Hindlimb muscle (tissue), 1 donor: ENCODE measurements at places on chromosomes 2 and 18.

GRCh38 chr2:99858951-99859596 lies 283.3 kb downstream of the AFF3 start:
- no peak for DNase-seq

DNA sequence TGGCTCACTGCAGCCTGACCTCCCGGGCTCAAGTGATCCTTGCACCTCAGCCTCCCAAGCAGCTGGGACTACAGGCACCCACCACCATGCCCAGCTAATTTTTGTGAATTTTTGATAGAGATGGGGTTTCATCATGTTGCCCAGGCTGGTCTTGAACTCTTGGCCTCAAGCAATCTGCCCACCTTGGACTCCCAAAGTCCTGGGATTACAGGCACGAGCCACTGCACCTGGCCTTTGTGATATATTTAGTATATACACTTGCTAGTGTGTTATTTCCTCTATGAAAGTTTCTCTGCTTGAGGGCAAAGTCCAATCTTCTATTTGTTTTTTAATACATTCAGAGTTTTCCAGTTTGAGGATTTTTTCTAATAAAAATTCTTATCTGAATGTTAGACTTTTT lies 119.3 kb downstream of the GALNT3 start:
- no peak for DNase-seq

- DNase-seq: no peak
Measured at GRCh38 chr2:232523402-232523681, 2.6 kb upstream of the CHRND start.

- DNase-seq: no peak
Measured at GRCh38 chr2:40283111-40283909, 168.6 kb downstream of the SLC8A1 start.

DNA sequence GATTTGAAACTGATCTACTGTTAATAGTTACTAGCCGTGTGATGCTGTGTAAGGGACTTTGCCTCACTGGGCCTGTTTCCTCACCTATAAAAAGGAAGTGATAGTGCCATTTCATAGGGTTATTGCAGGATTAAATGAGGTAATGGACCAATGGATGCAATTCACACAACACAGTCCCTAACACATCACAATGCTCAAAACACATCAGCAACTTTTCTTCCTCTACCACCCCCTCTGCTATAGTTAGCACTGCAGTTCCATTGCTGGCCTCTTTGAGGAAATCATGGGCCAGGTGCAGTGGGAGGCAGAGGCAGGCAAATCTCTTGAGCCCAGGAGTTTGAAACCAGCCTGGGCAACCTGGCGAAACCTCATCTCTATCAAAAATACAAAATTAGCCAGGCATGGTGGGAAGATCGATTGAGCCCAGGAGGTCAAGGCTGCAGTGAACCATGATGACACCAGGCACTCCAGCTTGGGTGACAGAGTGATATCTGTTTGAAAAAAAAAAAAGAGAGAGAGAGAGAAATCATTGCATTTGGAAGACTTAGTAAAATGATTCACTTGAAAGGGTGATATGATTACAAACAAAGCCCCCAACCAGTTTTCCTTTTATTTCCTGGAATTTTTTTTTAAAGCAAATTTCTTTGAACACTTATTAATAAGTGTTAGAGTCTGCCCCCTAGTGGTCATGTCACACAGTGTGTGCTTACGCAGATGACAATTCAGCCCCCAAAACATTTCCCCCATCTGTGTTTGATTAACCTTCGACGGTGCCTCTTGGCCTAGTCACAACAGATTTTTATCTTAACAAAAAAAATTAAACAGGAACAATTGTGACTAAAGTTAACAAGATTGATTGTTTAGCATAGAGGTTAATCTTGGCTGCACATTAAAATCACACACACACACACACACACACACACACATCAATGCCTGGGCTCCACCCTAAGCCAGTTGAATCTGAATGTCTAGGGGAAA lies 88.6 kb upstream of the BCL11A start:
- no peak for DNase-seq

- DNase-seq: peak; percentile 13
Measured at GRCh38 chr2:16281451-16282335, 341.3 kb downstream of the MYCN start.

GRCh38 chr18:32277549-32277948 lies 87.7 kb downstream of the MEP1B start:
- no peak for DNase-seq

DNA sequence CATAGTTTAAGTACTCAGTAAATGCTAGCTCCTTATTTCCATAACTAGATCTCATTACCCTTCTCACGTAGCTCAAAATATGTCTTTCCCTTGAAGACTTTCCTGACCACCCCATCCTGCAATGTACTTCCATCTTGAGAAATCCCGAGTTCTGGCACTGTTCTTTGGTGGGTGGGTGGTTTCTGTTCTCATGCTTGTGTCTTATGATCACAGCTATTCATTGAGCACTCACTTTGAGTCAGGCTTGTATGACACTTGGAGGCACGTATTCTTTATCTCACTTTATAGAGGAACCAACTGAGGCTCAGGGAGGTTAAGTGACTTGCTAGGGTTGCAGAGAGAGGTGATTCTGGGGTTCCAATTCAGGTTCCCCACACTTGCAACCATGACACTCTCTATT lies 9.0 kb upstream of the CLIP4 start:
- no peak for DNase-seq

GRCh38 chr2:167928434-167928833 lies 319.0 kb downstream of the STK39 start:
- DNase-seq: no peak

GRCh38 chr2:101328474-101329007 lies 20.0 kb upstream of the RNF149 start:
- no peak for DNase-seq

DNA sequence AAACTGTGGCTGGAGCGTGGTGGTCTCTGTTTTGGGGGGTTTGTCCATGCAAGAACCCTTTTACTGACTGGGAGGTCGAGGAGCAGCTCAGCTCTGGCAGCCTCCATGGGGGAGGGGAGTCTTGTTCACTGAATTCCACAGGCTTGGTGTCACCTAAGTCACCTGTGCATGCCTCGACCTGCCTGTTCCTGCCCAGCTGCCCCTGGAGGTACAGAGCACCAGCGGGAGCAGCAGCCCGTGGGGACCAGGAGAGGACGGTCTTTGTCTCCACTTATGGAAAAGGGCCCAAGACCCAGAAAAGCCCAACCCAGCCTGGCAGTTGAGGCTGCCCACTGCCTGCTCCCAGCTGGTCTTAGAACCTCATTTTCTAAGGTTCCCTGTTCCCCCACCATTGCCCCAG lies 168.7 kb upstream of the AGAP1 start:
- no peak for DNase-seq

GRCh38 chr2:84846041-84846663 lies 34.7 kb downstream of the TRABD2A start:
- no peak for DNase-seq
